T-cell (primary cell): ENCODE measurements at places on chromosomes 5 and 9. TPM values are rescaled to one million over a fixed set of nuclear protein-coding genes. Genes with fewer than 3 reads are reported as not detected.
A peak's percentile ranks its signal among the peaks of the same experiment; 100 is the strongest.

The PPP1R26 gene
- 1.8 TPM for total RNA-seq

The ASTN2 gene
- total RNA-seq = 4.5 TPM

The PCDHGA12 gene
- 0.53 TPM for total RNA-seq

The IL4 gene
- total RNA-seq = not detected

The SLC36A2 gene
- not detected for total RNA-seq

DNA sequence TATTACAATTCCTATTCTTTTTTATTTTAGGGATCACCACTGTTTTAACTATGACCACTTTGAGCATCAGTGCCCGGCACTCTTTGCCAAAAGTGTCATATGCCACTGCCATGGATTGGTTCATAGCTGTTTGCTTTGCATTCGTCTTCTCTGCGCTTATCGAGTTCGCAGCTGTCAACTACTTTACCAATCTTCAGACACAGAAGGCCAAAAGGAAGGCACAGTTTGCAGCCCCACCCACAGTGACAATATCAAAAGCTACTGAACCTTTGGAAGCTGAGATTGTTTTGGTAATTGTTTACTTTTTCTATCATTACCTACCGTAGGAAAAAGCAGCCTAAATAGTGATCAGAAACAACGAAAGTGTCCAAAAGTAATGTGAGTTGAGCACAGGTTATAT, 6.4 kb downstream of the GABRA6 start:
- no peak for DNase-seq

DNA sequence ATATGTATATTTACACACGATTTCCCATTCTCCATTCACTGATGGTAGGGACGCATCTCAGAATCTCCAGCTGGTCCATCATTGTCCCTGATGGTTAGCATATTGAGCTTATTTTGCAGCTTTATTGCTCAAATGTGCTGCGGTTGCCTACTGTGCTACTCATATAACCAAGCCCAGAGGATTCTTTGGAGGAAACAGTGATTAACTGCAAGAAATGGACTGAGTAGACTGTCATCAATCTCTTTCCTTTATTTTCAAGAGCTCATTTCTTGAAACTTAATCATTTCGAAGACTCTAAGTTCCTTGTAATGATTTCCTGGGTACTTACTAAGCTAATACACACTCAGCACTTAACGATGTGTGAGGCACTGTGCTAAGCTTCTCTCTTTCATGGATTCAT, 119.0 kb downstream of the MAT2B start:
- no peak for DNase-seq

GRCh38 chr9:127652733-127653132, 40.7 kb downstream of the STXBP1 start:
- DNase-seq = no peak

DNA sequence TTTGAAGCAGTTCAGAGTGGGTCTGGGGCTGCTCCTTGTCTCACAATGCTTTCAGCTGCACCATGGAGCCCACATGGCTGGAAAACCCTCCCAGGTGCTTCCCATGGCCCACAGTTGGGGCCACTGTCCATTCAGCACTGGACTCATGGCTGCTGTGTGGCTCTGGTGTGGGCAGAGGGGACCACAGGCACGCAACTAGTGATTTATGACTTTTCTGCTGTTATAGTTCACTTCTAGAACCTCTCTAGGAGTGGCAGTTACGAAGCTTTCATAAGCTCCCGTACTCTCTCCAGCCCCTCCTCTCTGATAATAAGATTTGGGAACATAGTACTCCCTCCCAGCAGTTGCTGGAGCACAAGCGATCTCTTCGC, 29.0 kb downstream of the GLRA1 start:
- no peak for DNase-seq

- DNase-seq = no peak
These were observed 281.9 kb downstream of the MARCHF11 start for GRCh38 chr5:15897656-15898055.

DNA sequence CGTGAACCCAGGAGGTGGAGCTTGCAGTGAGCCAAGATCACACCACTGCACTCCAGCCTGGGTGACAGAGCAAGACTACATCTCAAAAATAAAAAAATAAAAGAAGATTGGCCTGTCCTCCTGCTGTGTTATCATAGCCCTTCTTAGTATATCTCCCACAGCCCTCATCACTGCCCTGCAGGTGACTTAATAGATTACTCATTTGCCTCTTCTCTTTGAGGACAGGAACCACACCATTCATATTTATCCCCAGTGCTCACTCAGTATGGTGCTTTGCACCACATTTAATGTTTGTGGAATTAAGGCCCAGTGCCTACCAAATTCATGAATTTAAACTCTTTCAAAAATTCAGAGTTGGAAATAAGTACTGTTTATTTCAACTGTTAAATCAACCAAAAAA, 10.3 kb downstream of the IDNK start:
- DNase-seq = no peak

- DNase-seq = no peak
These were observed 401.3 kb downstream of the MTRR start for GRCh38 chr5:8270246-8270645.

GRCh38 chr9:120935383-120935857, 8.8 kb upstream of the TRAF1 start:
- no peak for DNase-seq

DNA sequence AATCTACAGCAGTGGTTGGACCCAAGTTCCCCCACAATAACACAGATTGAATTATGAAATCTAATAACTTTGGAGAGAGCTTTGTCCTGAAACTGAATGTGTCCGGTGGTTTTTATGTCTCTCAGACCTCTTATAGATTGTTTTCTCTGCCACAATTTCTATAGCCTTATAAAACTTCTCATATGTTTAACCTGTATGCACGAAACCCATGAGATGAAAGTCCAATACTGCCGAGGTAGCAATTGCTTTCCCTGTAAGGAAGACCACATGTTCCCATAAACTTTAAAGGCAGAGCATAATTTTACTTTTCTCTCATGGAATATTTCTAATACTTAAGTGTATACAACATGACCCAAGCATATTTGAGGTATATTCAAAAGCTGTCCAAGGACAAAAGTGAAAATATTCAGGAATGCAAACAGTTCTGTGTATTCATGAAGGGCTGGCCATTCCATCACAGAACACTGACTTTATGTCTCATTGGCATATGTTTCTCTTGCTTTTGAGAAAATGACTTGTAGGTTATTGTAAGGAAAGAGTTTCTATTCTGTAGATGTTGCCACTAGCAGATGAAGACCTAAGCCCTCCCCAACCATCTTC, 94.4 kb upstream of the TLE4 start:
- no peak for DNase-seq

DNA sequence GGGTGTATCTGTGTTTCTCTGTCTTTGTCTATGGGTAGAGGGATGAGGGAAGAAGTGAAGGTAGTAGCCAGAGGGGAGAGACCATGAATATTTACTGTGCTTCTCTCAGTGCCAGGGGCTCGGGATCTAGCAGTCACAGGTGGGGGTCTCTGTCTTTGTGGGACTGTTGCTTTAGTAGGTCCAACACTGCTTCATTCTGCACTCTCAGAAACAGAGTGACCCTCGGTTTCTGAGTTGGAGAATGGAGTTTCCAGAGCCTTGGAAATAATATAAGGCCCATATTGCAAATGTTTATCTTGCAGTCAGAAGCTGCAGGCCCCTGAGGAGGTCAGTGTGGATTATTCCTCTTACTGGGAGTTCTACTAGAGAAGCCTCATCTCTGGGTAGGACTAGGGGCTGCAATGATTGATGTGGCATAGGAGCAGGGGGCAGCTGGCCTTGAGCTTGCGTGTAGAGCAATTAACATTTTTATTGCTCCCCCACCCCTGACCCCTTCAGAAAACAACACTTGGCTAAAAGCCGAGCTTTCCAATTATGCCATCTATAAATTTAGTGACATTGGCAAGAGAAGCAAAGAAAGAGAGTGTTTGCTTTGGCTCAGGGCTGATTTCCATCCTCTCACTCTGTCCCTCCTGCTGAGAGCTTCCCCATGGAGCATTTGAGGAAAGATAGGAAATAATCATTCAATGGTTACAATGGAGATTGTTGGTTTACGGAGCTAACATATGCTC, 55.0 kb upstream of the TRPC7 start:
- DNase-seq = no peak

- DNase-seq = no peak
These were observed 17.6 kb downstream of the TRIM14 start for GRCh38 chr9:98101416-98101815.

- DNase-seq = no peak
These were observed 91.0 kb downstream of the AOPEP start for GRCh38 chr9:94817291-94818177.

- DNase-seq = no peak
These were observed 69.6 kb downstream of the CCDC171 start for GRCh38 chr9:15622318-15622971.

DNA sequence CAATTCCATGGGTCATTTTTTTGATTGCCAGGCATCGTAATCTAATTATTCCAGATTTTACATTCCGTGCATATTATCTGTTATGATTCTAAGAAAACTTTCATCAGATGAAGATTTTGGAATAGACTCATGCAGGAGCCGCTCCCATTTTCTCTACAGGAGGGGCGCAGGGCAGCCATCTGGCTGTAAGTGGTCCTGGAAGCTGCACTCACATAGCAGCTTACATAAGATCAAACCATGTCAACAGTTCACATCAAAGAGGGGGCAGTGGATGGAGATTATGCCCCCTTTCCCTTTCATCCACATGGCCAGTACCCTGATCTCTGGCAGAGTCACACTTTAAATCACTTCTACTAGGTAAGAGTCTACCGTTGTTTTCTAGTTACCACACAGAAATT, 73.3 kb upstream of the PCA3 start:
- DNase-seq = no peak

DNA sequence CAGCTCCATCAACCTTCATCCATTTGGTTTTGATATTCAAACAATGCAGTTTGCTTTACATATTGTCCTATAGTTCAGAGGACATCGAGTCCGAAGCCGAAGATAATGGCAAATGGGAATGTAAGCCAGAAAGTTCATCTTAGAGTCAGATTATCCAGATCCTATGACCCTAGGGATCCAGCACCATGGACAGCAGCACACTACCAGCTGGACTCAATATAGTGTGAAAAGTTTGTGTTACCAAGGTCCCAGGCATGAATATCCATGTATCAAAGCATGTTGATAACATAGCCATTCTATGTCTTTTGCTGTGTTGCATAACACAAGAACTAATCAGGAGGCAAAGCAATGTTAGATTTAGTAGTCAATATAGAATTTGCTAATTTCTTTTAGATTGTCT, 46.3 kb downstream of the FSTL4 start:
- no peak for DNase-seq

- DNase-seq = no peak
These were observed 12.1 kb downstream of the WWC1 start for GRCh38 chr5:168303393-168304025.

DNA sequence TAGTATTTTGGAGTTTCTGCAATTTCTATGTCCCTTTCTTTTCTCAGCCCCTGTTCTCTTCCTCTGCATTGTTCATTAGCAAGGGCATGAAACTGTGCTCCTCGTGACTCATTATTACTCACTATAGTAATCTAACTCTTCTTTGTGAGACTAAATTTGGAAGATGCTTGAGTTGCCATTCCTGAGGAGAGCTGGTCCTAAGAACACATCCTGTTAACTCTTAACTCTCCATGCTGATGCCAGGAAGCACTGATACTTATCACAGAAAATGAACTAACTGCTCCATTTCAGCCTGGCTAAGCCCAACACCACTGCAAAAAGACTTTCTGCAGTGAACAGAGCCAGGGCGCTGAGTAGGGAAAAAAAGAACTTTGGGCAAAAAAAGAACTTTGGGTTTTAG, 10.6 kb upstream of the CSNK1A1 start:
- DNase-seq = no peak

GRCh38 chr9:7180247-7180646, 422.5 kb downstream of the KDM4C start:
- DNase-seq = no peak

- no peak for DNase-seq
These were observed 10.5 kb upstream of the GDNF start for GRCh38 chr5:37850226-37850865.

- DNase-seq = no peak
These were observed 1231.9 kb upstream of the C9orf72 start for GRCh38 chr9:28805197-28805596.

- no peak for DNase-seq
These were observed 569 bp downstream of the HINT2 start for GRCh38 chr9:35814106-35814840.

DNA sequence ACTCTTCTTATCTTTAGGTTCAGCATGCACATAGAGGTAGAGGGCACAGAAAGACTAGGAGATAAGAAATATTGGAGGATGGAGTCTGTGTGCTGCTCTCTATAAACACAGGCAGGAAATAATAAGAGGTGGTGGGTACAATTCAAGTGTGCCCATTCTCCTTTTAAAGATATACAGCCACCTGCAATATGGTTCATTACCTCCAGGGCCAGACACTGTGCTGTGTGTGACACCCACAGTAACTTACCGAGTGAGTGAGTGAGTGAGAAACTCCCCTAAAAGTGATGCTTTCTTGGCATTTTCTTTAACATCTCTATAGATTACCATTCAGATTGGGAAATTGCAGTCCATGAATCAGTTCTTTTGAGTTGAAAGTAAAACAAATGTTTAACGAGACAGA, 311.8 kb upstream of the KCNN2 start:
- DNase-seq = no peak

- DNase-seq = peak; percentile 47
These were observed 4.0 kb upstream of the PCDHGA1 start for GRCh38 chr5:141326088-141326854.

- no peak for DNase-seq
These were observed 173.6 kb downstream of the GADD45G start for GRCh38 chr9:89778100-89779090.
